ENCODE measurements at places on chromosomes 5 and 9.

DNA sequence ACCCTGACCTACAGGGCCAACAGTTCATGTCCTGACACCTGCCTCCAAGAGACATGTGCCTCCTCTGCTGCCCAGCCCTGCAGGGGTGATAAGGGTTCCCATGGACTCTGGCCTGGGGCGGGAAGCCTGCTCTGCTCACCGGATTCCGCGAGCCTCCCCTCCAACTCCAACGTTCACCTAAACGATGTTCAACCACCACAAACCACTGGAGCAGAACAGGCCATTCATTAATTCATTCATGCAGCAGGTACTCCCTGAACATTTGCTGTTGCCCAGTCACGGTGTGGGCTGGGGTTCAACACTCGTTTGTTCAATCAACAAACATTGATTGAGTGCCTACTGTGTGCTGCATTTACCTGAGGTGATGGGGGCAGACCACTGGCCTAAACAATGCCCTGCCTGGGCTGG is 3.3 kb upstream of the UAP1L1 start:
- no peak for DNase-seq

GRCh38 chr5:89830691-89831090 is 578.9 kb downstream of the CETN3 start:
- DNase-seq: no peak

DNA sequence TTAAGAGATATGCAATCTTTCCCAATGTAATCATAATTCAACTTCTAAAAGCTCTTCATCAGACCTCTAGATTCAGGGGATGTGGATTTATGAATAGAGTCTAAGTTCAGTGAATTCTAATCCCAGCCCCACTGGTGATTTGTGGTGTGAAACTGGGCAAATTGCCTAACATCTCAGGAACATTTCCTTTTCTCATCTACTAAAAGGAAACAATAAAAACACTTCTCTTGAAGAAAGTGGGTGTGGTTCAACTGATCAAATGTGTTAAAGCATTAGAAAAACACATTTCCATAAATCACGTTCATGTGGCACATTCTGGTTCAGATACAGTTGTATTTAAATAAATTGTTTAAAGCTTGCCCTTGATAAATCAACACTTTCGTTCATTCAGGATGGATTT is 631.7 kb upstream of the CDH6 start:
- no peak for DNase-seq

- no peak for DNase-seq
Measured at GRCh38 chr9:70607926-70608325, 193.5 kb upstream of the KLF9 start.

- DNase-seq: peak; percentile 22
Measured at GRCh38 chr9:113350937-113351336, 1.6 kb downstream of the BSPRY start.

- no peak for DNase-seq
Measured at GRCh38 chr5:139669662-139670368, 21.7 kb downstream of the CXXC5 start.

- no peak for DNase-seq
Measured at GRCh38 chr9:87886933-87887505, 4.3 kb downstream of the SPATA31E1 start.

GRCh38 chr5:174951151-174951780 is 226.9 kb downstream of the MSX2 start:
- peak; percentile 10 for DNase-seq

- no peak for DNase-seq
Measured at GRCh38 chr9:70566066-70566465, 151.6 kb upstream of the KLF9 start.

GRCh38 chr9:27537027-27537435 is 7.4 kb upstream of the MOB3B start:
- DNase-seq: no peak

DNA sequence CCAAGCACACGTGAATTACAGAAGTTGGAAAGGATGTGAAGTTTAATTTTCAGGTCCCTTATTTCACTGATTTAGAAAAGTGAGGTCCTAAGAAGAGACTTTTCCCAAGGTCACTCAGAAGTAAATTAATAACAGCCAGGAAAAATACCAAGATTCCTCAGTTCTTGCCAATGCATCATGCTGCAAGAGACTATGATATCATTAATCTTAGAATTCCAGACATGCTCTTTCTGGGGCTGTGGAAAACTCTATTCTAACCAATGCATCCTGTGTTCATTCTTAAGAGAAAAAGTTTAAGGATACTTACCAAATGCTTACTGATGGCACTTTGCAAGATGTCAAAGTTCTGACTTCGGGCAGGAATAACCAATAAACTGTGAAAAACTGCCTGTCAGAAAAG is 42.8 kb downstream of the TEX10 start:
- DNase-seq: no peak

GRCh38 chr9:120891884-120892747 is 15.1 kb upstream of the PHF19 start:
- DNase-seq: no peak

- no peak for DNase-seq
Measured at GRCh38 chr9:131447600-131447999, 53.7 kb downstream of the PRRC2B start.

DNA sequence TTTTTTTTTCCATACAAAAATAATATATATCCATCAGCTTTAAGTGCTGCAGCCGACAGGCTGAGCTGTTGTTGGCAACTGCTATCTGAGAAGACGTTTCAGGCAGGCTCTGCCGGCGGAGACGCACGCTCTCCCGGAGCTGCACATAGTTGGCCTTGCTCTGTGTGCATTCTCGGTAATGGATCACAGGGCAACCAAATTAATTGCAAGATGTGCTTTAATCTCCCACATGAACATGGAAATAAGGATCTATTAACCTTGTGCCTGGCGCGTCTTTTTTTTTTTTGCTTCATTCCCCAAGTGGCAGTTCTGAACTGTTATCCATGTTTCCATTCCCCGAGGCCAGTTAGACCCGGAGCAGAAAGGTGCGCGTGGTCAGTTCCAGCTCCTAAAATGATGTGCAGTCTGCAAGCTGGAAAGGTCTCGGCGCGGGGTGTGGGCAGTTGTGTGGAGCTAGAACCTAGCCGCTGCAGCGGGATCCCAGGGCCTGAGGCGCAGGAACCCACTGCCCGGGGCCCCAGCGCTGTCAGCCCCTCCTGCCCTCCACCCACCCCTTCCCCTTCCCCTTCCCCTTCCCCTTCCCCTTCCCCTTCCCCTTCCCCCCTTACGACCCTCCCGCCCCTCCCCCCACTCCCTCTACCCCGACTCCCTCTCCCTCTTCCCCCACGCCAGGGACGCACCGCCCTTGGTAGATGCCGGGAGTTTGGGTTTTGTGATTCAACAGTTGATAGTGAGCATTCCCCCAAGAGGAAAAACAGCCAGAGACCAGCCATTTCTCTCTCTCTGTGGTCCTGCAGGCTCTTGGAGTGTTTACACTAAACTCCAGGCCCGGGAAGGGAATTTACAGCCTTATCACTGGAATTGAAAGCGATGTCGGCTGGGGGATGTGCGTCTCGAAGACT is 137.8 kb downstream of the CEP120 start:
- no peak for DNase-seq

GRCh38 chr5:156456857-156457256 is 129.9 kb downstream of the SGCD start:
- DNase-seq: no peak

DNA sequence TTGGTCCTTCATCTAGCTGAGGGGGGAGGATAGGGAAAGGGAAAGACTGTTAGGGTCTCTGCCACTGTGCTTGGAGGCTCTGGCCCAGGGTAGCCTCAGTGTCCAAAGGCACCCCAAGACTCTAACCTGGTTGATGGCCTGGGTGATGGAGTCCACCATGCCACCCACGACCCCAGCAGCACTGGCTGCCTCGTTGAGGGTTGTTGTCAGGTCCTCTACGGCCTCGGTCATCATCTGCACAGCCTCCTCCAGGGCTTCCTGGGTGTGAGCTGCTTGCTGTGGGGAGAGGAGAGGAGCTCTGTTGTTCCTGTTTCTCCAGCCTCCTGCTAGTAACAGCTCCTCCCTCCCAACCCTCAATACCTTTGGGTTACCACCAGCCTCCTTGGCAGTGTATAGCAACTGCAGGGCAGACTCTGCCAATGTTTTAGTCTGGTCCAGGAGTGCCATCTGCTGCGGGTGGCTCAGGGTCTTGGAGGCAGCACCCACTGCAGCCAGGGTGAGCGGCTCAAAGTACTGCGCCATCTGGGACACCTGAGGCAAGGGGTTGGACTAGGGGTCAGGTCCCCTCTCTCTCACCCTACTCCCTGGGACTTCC is 16.2 kb upstream of the TPM2 start:
- no peak for DNase-seq

DNA sequence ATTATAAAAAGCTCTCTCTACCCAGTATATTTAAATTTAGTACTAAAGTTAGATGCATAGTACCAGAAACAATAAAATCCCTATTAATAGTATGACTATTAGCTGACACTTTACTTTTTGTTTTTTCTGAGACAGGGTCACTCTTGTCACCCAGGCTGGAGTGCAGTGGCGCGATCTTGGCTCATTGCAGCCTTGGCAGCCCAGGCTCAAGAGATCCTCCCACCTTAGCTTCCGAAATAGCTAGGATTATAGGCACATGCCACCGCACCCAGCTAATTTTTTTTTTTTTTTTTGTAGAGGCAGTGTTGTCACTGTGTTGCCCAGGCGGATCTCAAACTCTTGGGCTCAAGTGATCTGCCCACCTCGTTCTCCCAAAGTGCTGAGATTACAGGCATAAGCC is 8.0 kb downstream of the CCNG1 start:
- DNase-seq: no peak

DNA sequence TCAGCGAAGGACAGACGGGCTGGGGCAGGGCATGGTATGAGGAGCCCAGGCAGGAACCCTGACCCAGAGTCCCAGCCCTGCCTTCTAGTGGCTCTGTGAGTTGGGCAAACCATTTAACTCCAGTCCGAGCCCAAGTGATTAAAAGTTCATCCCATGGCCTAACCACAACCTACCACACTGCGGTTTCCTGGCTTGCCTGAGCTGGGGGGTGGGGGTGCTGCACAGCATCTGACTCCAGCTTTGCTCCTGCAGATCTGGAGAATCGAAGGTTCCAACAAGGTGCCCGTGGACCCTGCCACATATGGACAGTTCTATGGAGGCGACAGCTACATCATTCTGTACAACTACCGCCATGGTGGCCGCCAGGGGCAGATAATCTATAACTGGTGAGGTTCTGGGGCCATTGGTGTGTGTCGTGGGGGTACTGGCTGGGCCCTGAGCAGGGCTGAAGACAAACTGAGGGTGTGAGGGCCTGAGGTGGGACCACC is 49.0 kb downstream of the STOM start:
- no peak for DNase-seq

GRCh38 chr5:174545926-174546325 is 178.5 kb upstream of the MSX2 start:
- DNase-seq: no peak

- no peak for DNase-seq
Measured at GRCh38 chr5:81420039-81420667, 26.2 kb upstream of the ACOT12 start.

DNA sequence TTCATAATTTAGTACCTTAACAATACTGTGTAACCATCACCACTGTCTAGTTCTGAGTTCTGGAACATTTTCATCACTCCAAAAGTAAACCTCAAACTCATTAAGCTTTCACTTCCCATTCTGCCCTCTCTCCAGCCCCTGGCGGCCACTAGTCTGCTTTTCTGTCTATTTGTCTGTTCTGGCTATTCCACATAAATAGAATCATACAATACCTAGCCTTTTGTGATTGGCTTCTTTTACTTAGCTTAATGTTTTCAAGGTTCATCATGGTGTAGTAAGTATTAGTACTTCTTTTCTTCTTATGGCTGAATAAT is 138.7 kb downstream of the RAPGEF6 start:
- DNase-seq: no peak

GRCh38 chr5:107217721-107218130 is 453.0 kb downstream of the EFNA5 start:
- no peak for DNase-seq

GRCh38 chr9:130693426-130694191 is at the start of gene EXOSC2:
Gene EXOSC2, plus strand, starts transcription at chr9:130693780. Its CDS starts 12 bp downstream, at chr9:130693792.
- DNase-seq: peak; percentile 98

DNA sequence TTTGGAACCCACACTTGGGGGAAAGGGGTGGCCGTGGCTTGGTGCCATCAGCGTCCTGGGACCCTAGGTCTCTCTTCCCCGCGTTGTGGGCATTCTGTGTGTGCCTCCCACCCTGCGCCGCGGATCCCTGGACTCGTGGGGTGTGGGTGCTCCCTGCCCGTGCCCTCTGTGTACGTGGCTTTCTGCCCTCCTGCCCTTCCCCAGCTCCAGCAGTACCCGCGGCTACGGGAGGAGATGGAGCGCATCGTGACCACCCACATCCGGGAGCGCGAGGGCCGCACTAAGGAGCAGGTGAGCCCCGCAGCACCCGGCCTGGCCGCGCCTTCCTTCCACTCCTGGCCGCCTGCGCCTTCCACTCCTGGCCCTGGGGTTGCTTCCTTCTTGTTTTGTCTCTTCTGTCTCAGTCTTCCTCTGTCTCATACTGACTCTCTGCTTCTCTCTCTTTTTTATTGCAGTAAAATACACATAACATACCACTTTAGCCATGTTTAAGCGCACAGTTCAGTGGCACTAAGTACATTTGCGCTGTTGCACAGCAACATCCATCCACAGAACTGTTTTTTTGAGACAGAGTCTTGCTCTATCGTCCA is 30.7 kb downstream of the DNM1 start:
- no peak for DNase-seq

GRCh38 chr9:135526089-135526729 is 5.0 kb downstream of the LCN1 start:
- DNase-seq: no peak

- DNase-seq: no peak
Measured at GRCh38 chr5:154737667-154738320, 17.4 kb upstream of the LARP1 start.

DNA sequence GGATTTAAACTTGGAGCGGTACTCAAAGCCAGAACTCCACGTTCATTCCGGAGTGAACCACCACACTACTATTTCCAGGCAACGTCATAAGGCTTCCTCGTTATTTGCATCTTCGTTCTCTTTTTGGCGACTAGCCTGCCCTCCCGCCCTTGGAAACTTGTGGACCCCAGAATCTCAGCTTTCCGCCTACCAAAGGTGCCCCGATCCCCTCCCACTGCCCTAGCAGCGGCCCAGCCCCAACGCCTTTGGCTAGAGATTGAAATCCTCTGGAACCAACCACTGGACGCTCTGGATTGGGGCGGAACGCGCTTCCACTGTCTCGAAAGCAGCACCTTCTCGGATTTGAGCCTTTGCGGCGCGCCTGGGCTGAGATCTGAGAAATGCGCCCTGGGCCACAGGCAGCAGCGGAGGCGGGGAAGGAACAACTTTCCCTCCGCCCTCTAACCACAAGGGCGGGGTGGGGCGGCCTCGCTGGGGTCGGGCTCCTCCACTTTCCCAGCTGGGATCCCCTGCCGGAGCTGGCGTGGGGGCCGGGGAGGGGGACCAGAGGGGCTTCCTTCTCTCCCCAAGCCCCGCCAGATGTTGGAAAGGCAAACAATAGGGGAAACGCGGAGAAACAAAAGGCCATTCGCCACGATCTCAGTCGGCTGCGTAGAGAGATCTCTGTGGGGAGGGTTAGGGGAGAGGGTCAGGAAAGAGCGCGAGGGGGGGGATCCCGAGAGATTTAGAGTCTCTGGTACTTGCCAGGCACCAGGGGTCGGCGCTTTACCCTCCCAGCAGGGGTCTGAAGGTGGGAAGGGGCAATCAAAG is 1.3 kb downstream of the MOB3B start:
- peak; percentile 15 for DNase-seq
